Brain microvascular endothelial cell (primary cell): ENCODE measurements at places on chromosomes 5 and 9.

- no peak for DNase-seq
These were observed 68.9 kb downstream of the MACROH2A1 start for GRCh38 chr5:135329913-135330797.

- DNase-seq = no peak
These were observed 12.2 kb downstream of the CCNI2 start for GRCh38 chr5:132759114-132760048.

GRCh38 chr9:16126042-16126441 lies 573.2 kb downstream of the CCDC171 start:
- peak; percentile 55 for DNase-seq

GRCh38 chr9:75455444-75455921 lies 367.2 kb downstream of the OSTF1 start:
- DNase-seq = peak; percentile 15

- DNase-seq = no peak
These were observed 628.0 kb upstream of the ADAMTS16 start for GRCh38 chr5:4511996-4512656.

- no peak for DNase-seq
These were observed 42.7 kb upstream of the SPINK14 start for GRCh38 chr5:148125641-148126040.

DNA sequence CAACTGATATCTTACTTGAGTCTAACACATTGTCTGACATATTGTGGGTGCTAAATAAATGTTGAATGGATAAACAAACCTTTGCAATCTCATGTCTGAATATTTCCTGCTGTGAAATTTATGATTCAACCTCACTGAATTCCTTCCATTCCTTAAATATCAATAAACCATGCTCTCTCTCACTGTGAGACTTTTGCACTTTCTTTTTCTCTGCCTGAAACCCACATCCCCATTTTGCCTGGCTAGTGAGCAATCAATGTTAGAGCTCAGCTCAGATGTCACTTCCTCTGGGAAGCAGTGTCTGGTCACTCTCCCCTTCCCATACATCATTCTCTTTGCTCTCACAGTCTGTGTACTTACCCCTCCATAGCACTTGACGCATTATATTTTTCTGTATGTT lies 383.7 kb upstream of the TRPC7 start:
- DNase-seq = peak; percentile 59

DNA sequence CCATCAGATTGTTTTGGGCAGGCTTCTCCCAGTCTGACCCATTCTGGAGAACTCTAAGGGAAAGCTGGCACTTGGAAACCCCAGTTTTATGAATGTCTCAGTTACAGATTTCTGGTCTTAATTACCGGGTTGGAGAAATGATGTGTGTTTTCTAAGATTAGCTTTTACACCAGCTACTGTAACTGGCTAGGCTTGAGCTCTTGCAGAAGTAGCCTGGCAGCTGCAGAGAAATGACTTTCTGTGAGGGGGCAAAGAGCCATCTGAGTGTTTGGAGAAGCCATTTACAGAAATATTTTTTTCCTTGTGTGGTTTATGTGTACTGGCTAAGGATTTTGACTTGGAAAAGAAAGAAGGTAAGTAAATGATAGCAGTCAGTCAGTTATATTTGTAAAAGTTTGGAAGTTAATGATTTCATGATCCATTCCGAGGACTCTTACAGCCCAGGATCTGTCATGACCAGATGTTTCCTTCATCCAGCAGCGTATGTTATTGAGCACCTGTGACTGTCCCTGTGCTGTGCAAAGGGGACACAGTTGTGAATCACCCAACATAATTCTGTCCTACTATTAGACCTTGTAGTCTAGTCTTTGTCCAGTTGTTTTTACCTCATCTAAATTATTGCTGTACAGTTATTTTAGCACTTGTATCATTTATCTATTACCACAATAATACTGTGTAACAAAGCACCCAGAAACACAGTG lies 53.7 kb upstream of the GDNF start:
- no peak for DNase-seq

DNA sequence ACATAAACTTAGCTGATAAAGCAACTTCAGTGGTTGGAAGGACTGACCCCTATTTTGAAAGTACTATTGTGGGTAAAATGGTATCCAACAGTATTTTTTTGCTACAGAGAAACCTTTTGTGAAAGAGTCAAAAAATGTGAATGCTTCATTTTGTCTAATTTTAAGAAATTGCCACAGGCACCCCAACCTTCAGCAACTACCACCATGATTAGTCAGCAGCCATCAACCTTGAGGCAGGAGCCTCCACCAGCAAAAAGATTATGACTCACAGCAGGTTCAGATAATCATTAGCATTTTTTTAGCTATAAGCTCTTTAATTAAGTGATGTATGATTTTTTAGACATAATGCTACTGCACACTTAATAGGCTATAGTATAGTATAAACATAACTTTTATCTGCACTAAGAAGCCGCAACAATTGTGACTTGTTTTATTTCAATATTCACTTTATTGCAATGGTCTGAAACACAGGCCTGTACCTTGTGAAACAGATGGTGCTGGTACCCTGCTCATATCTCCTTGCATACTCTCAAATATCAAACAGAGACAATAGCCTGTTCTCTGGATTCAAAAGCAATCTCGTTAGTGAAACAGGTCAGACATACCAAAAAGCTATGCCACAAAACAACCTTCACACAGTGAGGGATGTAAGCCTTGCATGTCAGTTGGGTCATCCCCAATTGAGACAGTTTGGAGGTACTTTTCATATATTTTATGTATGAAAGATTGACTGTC lies 261.2 kb upstream of the FAM174A start:
- no peak for DNase-seq

- DNase-seq = no peak
These were observed 11.5 kb downstream of the CXXC5 start for GRCh38 chr5:139659695-139660101.

GRCh38 chr9:115601434-115601833 lies 483.5 kb upstream of the TNC start:
- no peak for DNase-seq

GRCh38 chr5:64299805-64300204 lies 134.2 kb downstream of the RNF180 start:
- peak; percentile 10 for DNase-seq

DNA sequence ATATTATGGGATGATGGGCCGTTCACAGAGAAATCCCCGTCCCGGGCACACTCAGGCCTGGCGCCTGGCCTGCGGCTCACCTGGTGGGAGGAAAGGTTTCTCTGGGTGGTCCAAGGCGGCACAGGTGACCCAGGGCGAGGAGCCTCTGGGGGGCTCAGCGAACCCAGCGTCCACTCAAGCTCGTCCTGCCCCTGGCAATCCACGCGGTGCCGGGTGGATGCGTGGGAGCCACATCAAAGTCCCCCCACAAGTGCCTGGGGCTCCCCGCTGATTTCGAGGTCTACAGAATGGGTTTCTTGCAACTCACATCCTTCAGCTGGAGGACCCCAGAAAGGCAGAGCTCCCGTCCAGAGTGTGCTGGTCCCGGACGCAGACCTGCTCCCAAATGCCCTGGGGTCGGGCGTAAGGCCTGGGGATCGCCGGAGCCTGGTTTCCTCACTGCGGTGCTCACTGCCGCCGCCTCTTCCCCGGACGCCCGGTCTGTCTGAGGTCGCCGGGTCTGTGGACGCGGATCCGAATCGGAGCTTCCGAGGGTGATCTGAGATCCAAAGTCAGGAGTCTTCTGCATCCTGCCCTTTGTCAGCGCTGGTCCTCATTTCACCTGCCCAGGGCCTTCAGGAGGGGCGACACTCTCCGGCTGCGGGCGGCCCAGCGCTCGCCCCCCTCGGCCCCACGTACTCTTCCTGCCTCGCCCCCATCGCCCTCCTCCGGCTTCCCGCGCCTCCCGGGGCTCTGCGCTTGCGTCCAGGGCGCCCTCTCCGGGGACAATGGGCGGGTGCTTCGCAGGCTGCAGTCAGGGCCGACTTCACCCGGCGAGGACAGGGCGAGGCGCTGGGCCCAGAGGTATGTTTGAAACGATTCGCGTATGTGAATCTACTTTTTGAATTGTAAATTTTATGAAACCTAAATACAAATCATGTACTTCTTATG lies 20.0 kb upstream of the RUFY1 start:
- DNase-seq = peak; percentile 15

GRCh38 chr5:168329302-168329701 lies 37.9 kb downstream of the WWC1 start:
- no peak for DNase-seq

GRCh38 chr5:108735790-108736189 lies 11.9 kb upstream of the FER start:
- no peak for DNase-seq

GRCh38 chr5:142839711-142840346 lies 69.7 kb downstream of the ARHGAP26 start:
- no peak for DNase-seq

DNA sequence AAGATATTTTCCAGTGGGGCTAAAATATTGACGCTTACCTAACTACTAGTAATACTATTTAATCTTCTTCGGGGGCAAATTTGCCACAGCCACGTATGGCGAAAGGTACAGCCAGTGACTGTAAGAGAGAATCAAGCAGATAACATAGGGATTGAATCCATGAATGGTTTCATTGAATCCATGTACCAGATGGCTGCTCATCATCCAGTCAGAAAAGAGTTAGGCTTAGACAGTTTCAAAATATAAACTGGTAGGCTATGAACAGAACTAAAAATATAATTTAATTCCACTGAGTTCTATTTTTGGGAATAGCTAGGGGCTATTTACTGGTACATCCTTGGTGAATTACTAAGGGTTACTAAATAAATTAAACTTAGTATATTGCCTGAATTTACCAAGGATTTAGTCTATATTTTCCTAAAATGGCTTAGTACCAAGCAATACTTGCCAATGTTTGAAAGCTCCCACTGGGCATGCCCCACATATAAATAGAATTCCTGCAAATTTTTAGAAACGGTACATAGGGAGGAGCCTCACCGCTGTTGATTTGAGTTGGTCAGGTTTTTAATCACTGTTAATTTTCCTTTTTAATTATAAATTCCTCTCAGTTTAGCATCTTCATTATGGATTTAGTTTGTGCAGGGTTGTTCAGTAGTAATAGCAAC lies 55.8 kb upstream of the VLDLR start:
- DNase-seq = no peak

GRCh38 chr9:18569941-18570630 lies 96.1 kb downstream of the ADAMTSL1 start:
- DNase-seq = no peak

DNA sequence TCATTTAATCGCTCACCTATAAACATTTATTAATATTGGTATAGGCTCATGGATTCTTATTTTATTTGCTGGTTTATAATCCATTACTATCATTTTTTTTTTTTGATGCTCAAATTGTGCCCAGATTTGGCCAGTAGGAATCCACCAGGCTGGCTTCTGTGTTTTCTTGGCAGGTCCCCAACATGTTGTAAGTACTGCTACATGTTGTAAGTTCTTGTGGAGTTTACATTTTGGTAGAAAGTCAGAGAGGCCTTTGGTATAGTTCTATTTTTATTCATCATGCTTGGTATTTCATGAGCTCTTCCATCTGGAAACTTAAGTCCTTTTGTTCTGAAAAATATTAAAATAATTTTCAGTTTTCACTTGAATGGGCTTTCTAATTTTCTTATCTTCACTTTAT lies 47.1 kb downstream of the MAT2B start:
- no peak for DNase-seq

DNA sequence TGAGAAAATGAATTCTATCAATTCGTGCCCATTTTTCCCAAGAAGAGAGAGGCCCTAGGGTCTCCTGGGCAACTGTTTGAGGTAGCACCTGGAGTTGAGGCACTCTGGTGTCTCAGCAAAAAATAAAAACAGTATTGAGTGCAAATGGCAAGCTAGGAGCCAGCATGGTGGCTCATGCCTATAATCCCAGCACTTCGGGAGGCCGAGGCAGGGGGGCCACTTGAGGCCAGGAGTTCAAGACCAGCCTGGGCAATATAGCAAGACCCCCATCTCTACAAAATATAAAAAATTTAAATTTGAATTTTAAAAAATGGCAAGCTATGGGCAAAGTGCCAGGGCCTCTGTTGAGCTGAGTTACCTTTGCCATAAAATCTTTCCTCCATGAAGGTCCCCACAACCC lies 136.0 kb downstream of the CDK5RAP2 start:
- no peak for DNase-seq

- no peak for DNase-seq
These were observed 3.1 kb upstream of the IL7R start for GRCh38 chr5:35853631-35854030.

GRCh38 chr5:86929123-86929766 lies 311.5 kb downstream of the COX7C start:
- no peak for DNase-seq

GRCh38 chr5:32989815-32990214 lies 278.7 kb downstream of the NPR3 start:
- DNase-seq = no peak
